ENCODE measurements at places on chromosomes 4 and X. TPM values are rescaled to one million over a fixed set of nuclear protein-coding genes. Genes with fewer than 3 reads are reported as not detected.
A peak's percentile ranks its signal among the peaks of the same experiment; 100 is the strongest.

DNA sequence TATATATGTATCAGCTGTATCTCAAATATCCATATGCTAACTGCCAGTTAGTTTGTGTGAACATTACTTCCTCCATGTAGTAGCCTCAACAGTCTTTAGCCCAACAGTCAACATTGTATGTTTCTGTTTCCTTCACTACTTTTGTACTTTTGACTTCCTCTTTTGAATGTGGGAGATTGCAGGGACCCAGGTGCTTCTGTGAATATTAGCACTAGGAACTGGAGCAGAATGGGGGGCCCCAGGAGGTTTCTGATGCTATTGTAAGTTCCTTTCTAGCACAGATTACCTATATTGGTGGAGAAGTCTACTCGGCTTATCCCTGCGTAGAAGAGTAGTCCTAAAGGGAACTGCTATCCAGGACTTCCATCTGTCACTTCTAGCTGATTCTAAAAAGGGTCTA lies 2.3 kb downstream of the PLAC8 start:
- no peak for DNase-seq

DNA sequence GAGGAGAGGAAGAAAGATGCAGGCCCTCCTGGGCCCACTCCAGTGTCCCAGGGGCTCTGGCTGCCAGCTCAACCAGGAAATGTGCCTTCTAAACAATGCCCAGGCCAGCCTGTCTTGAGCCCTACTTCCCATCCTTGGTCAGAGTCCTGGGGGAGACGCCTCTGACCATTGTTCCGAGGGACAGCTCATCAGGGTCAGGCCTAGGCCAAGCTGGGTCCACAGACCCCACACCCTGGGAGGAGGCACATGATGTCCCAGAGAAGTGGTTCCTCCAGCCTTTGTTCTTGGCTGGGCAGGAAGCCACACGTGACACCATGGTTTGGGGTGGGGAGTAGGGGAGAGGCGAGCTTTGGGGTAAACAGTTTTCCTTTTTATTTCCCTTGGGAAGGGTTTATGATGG lies 102.5 kb downstream of the EFNB1 start:
- peak; percentile 73 for DNase-seq

DNA sequence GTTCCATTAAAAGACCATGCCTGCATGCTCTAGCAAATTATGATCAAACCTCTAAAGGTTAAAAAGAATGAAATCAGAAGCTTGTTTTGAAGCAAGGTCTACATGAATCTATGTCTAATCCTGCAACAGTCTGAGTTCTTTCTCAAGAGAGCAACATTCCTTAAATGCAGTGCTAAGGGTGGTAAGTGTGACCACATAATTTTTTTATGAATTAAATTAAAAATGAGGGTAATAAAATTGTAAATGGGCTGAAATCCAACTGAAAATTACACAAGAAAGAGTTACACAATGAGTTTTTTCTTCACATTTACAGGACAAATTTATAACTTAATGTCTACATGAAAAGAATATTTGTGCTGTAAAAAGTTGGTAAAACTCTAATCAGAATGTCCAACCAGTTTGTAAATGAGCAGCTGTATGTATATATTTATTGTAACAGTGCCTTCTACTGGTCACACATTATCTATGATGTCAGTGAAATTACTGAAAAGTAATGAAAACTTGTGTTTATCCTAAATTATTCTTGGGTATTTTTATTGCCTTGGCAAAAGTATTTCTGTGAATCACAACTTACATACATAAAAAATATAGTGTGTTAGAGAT lies 336.3 kb upstream of the PITX2 start:
- DNase-seq = no peak

GRCh38 chr4:188025476-188025875 lies 29.9 kb downstream of the ZFP42 start:
- no peak for DNase-seq

DNA sequence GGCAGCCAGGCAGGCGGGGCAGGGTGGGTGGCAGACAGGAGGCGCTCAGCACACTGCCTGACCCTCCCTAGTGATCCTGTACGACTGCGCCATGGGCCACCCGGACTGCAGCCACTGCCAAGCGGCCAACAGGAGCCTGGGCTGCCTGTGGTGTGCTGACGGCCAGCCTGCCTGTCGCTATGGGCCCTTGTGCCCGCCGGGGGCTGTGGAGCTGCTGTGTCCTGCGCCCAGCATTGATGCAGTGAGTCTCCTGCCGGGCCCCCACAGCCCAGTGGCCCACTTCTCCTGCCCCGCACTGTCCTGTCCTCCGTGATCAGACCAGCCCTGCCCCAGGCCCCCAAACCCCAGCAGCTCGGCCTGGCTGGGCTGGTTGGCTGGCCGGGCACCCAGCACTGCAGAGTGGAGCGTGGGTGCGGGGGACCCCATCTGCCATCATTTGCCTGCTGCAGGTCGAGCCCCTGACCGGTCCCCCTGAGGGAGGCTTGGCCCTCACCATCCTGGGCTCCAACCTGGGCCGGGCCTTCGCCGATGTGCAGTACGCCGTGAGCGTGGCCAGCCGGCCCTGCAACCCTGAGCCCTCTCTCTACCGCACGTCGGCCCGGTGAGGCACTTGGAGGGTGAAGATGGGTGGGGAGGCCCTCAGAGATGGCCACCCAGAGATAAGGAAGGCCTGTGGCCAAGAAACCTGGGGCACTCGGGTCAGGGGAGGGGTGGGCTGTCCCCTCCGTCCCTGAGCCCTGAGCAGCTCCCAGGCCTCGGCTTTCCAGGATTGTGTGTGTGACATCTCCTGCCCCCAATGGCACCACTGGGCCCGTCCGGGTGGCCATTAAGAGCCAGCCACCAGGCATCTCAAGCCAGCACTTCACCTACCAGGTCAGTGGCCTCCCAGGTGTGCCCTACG lies 7.6 kb downstream of the PLXNB3 start:
- no peak for DNase-seq

GRCh38 chrX:39900777-39901170 lies 197.0 kb downstream of the BCOR start:
- no peak for DNase-seq

Gene EDA
- total RNA-seq = 5.4 TPM

DNA sequence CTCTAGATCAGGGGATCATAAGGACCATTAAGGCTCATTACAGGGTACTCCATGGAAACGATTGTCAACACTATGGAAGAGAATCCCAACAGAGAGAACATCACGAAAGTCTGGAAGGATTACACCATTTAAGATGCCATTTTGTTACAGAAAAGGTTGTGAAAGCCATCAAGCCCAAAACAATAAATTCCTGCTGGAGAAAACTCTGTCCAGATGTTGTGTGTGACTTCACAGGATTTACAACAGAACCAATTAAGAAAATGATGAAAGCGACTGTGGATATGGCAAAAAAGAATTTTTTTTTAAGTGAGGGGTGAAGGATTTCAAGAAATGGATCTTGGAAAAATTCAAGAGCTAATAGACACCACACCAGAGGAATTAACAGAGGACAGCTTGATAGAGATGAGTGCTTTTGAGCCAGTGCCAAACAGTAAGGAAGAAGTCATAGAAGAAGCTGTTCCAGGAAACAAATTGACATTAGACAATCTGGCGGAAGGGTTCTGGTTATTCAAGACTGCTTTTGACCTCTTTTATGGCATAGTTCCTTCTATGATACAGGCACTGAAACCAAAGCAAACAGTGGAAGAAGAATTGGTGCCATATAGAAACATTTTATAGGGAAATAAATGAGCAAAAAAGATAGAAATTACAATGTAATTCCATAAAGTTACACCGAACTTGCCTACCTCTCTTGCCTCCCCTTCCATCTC lies 17.3 kb upstream of the LSM6 start:
- DNase-seq = no peak

Gene BEX5
- 1.2 TPM for total RNA-seq

DNA sequence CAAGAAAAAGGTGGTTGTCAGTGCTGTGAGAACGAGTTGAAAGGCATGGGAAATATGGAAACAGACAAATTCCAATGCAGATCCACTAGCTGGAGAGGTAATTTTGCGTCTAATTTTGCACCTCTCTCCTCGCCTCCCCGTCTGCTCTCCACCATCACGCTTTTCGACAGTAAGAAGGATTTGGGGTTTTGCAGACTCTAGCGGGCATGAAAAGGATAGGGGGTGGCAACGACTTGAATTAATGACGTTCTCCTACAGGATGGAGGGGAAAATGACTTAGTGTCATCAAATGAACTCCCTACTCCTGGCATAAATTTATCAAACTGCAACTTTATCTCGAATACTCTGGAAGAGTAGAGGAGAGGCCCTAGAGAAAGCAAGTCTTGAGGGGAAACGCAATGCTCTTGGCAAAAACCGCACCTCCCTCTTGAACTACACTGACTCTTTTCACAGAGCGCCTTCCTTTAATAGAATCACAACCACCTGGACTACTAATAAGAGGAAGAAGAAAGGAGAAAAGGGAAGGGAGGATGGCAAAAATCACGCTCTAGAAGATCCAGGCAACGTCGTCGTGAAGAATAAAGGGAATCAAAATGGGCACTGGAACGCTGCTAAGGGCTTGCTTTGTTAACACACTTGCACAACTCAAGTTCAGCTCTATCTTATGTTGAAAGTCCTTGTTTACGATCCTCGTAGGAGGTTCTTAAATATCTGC lies 871 bp upstream of the SLITRK2 start:
- DNase-seq = no peak

DNA sequence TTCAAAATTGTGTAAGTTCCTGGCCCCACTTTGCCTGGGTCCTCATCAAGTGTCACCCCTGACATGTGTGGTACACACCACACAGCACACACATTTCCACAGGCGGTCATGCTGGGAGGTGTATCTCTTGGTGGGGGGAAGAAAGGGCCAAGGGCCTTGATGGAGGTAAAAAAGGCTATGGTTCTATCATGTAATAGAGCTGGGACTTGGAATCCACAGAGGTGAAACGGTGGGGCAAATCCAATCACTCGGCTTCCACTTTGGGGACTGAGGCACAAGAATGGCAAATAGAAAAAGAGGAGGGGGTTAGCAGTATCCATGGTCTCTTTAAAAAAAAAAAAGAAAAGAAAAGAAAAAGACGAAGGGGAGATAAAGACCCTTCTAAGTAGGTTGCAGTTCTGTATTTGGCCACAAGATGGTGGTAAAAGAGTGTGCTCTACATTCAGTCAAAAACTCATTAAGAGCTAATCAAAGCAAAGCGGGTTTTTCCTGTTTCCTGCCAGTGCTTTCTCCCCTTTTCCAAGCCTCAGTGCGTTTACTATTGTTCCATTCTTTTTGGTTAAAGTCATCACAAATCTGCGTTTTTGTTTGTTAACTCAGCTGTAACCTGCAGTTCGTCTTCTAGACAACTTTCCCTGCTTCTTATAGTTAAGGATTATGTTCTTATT lies 37.0 kb upstream of the ATP6AP2 start:
- no peak for DNase-seq

Gene NAT8L
- 0.31 TPM for total RNA-seq

GRCh38 chrX:136086521-136086920 lies 60.8 kb upstream of the FHL1 start:
- no peak for DNase-seq

- DNase-seq = no peak
Observed at GRCh38 chr4:127844601-127845116, 36.0 kb upstream of the PLK4 start.

Gene TBC1D9
- 20.3 TPM for total RNA-seq

Gene ASB12
- 2.9 TPM for total RNA-seq

Gene ZAR1
- total RNA-seq = not detected

GRCh38 chr4:183256756-183257385 lies 63.2 kb downstream of the CLDN22 start:
- DNase-seq = peak; percentile 44

GRCh38 chr4:76585897-76586360 lies 150.9 kb downstream of the SHROOM3 start:
- DNase-seq = peak; percentile 87

- DNase-seq = no peak
Observed at GRCh38 chr4:166128403-166128802, 255.4 kb downstream of the TLL1 start.

GRCh38 chr4:52614241-52614640 lies 44.9 kb downstream of the USP46 start:
- DNase-seq = no peak

- no peak for DNase-seq
Observed at GRCh38 chr4:140271553-140271952, 101.9 kb upstream of the SCOC start.

Gene GC
- not detected for total RNA-seq

- no peak for DNase-seq
Observed at GRCh38 chr4:118973295-118973694, 84.6 kb downstream of the SYNPO2 start.

Gene STATH
- not detected for total RNA-seq

- no peak for DNase-seq
Observed at GRCh38 chrX:148804579-148805355, 304.4 kb downstream of the AFF2 start.

DNA sequence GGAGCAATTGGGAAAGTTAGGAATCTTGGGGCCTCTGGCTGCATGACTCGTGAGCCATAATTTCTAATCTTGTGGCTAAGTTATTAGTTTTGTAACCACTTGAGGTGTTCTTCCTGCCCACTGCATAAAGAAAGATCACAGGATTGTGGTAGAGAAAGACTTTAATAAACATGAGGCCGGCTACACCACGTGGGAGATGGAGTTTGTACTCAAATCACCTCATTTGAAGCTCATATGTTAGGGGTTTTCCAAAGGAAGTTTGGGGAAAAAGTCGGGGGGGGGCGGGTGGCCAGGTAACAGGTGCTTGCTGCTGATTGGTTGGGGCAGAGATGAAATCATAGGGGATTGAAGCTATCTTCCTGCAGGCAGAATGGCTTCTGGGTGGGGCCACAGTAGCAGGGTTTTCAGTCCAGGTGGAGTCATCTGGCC lies 287.8 kb downstream of the ZNF674 start:
- no peak for DNase-seq

DNA sequence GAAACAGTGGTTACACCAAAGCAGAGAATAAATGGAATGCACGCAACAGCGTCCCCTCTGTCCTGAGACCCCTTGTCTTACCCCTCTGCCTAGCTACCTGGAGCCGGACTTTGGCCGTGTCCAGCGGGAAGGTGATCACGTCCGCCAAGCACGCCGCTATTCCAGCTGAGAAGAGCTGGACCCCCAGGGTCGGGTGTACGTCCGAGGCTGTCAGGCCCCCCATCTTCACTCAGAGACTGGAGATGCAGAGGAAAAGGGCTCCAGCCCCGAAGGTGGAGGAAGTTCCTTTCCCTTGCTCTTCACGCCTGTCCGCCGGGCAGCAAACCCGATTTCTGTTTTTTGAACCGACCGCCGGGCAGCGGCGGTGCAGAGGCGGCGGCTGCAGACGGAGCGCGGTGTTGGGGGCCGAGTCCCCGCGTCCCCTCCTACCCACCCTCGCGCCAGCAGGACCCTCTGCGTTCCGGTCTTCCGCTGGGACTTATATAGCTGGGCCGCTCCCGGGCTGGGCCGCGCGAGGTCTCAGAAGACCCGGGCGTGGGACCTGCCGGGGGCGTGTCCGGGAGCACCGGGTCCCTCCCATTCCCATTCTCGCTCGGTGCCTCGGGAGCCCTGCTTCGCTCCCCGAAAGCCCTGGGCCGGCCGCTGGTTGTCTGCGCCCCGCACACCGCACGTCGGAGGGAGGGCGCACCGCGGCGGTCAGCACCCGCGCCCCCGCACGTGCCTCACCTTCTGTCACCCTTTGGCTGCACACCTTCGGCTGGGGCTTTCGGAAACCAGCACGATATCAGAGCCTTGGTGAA lies at the start of gene UCP1:
TSS of gene UCP1 (minus strand) at position 455 of the 800 bp plus-strand sequence. CDS start at position 223, 232 bp downstream.
- DNase-seq = no peak

Gene CCSER1
- 12.2 TPM for total RNA-seq

- DNase-seq = no peak
Observed at GRCh38 chrX:105695451-105695850, 126.9 kb upstream of the NRK start.

GRCh38 chr4:149747646-149748045 lies 68.0 kb downstream of the IQCM start:
- no peak for DNase-seq

Gene NSG1
- total RNA-seq = 2.1 TPM

Gene TRIM75
- total RNA-seq = not detected

Gene GLRB
- 13.9 TPM for total RNA-seq

Gene GBA3
- not detected for total RNA-seq
